A549 treated with ZK216348 at 1 μM for 4 hours (cell line): ENCODE measurements at places on chromosomes 4 and X. TPM values are rescaled to one million over a fixed set of nuclear protein-coding genes. Genes with fewer than 3 reads are reported as not detected.

The BLOC1S4 gene
- 14.5 to 18.0 TPM (median 16.5 TPM) in 5 replicates for total RNA-seq

The PROM1 gene
- 0.27 to 0.80 TPM (median 0.36 TPM) in 5 replicates for total RNA-seq

The BTC gene
- total RNA-seq = 0.51 to 1.3 TPM (median 0.99 TPM) in 5 replicates

The GAK gene
- total RNA-seq = 24.4 to 59.3 TPM (median 48.8 TPM) in 5 replicates
